ENCODE measurements at places on chromosomes 7 and 10.
A peak's percentile ranks its signal among the peaks of the same experiment; 100 is the strongest.

DNA sequence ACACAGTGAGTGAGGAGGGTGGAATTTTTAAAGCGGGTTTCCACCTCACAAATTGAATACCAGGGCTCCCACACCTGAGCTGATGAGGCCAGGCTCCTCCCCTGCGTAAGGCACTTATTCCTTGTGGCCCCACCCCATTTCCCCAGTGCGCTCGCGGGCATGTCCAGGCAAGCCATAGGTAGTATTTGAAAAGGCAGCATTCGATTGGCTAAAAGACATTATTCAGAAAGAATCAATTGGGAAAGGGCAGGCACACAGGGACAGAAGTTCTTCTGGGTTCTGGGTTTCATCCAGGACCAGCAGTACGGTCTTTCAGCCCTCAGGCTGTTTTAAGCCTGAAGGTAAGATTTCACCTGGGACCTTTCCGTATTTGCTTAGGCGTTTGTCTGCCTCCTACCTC, 222.3 kb downstream of the BBS9 start:
- peak; percentile 48 for DNase-seq

DNA sequence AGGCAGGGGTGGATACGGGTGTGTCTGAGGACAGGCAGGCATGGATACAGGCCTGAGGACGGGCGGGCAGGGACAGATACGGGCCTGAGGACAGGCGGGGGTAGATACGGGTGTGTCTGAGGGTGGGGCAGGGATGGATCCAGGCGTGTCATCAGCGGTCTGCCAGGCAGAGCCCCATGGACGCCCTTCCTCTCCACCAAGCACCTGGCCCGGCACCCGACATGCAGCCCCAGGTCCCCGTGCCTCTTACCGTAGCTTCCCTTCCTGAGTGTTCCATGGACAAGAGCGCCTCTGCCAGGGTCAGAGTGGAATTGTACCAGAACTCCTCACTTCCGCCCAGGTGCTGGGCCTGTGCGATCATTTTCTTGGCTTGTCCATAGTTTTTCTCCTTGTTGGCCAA, 74.6 kb upstream of the NKX6-2 start:
- peak; percentile 78 for DNase-seq

GRCh38 chr7:20021831-20022230, 195.4 kb downstream of the MACC1 start:
- no peak for DNase-seq

GRCh38 chr7:128387216-128388144, 22.3 kb downstream of the IMPDH1 start:
- DNase-seq = peak; percentile 98

- no peak for DNase-seq
These were observed 559.5 kb upstream of the C7orf33 start for GRCh38 chr7:148031019-148031418.

DNA sequence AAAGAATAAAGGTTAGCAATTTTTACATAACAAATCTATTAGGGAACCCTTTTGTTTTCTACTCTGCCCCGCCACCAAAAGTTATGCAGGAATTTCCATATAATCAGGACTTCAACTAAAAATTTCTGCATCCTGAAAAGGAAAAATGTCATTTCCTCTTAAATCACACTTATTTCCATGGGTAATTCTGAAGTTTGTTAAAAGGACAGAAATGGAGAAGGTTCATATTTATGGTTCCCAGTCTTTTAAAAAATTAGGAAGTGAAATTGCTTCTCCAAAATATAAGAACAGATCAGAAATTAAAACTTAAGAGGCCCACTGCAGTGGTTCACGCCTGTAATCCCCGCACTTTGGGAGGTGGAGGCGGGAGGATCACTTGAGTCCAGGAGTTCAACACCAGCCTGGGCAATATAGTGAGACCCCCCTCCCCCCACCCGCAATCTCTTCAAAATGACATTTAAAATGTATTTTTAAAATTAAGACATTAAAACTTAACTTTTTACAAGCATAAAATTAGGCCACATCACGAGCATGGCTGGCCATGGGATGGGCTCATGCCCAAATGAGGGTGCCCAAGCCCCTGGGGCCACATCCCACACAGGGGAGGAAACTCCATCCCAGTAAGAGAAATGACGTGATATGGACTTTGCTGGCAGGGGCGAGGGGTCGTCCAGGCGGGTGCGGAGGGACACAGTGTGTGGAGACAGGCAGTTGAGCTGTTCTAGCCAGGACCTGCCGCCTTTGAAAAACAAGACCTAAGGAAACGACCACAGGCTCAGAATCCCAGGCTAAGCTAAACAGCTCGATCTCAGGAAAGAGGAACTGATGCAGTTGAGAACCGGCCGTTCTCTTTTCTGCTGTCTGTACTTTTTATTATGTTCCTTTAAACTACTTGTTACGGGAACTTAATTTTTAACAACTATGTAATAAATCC, 51.3 kb upstream of the NFE2L3 start:
- no peak for DNase-seq

DNA sequence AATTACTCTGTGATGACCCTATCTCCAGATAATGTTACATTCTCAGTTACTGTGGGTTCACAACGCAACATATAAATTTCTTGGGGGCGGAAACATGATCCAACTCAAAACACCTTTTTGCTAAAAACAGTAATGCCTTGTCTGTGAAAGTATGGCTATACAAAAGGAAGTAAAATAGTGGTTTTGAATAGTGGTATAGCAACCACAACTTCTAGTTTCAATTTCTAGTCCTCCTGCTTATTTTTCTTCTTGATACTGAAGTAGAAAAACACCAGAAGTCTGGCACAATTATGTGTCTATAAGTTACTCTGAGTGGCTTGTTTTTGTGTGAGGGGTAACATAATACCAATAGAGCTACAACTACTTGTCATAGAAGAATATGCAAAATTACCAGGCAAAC, 21.5 kb upstream of the ZNF800 start:
- DNase-seq = no peak

DNA sequence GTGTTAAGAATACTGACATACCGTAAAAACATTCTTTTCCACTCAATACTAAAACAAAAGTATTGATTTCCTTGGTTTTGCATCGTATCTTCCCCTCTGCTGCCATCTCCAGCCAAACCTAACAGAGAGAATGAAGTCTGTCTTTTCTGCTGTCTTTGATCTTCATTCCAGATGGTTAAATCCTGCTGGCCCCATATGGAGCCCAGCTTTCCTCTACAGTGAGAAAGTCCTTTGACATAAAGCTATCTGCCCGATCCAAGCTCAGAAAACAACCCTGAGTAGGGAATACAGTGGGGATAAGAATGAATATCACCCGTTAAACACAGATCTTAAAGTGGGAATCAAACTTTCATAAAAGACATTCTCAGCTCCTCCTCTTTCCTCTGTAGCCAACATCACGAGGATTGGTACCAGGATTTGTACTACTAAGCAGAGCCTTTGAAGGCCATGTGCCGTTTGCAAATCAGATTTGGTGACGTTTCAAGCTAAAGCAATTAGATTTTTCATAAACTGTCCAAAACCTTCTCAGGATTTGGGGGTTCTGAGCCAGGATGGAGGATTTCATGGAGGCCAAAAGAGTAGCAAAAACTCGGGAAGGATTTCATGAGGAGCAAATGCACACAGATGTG, 30.8 kb upstream of the GPAM start:
- no peak for DNase-seq

- DNase-seq = no peak
These were observed 2.7 kb downstream of the PUS7 start for GRCh38 chr7:105519353-105519752.

DNA sequence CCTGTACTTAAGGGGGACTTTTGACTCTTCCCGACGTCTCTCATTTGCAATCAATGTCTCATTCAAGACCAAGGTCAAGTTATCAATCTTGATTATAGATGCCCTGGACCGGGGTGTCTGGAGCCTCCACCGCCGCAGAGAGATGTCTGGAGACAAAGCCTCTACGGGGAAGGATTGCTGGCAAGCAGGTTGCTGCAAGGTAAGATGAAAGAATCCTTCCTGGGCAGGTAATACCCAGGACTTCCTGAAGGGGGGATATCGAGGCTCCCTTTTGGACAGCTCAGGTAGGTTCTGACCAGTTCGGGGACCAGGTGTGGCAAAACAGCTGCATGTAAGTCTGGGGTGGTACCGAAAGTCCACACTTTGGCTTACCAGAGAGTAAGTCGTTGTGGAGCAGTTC, 12.5 kb upstream of the CUX1 start:
- DNase-seq = peak; percentile 78

GRCh38 chr10:69445041-69445440, 6.2 kb upstream of the TSPAN15 start:
- DNase-seq = no peak

DNA sequence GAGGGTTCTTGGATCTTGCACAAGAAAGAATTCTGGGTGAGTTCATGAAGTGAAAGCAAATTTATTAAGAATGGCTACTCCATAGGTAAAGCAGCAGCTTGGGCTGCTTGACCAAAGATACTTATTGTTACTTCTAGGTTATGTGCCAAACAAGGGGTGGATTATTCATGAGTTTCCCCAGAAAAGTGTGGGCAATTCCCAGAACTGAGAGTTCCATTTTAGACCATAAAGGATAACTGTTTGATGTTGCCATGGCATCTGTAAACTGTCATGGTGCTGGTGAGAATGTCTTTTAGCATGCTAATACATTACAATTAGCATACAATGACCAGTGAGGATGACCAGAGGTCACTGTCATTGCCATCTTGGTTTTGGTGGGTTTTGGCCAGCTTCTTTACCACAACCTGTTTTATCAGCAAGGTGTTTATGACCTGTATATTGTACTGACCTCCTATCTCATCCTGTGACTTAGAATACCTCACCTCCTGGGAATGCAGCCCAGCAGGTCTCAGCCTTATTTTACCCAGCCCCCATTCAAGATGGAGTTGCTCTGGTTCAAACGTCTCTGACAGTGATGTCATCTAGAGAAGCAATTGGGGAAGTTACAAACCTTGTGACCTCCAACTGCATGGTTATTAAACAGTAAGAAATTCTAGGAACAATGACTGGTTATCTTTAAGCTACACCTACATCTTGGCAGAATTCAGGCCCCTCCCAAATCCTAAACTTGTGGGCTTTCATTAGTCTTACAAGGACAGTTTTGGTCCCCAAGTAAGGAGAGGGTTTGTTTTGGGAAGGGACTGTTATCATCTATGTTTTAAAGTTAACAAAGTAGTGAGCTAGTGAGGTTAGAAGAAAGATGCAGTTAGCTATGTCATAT, 48.0 kb upstream of the INHBA start:
- DNase-seq = no peak

GRCh38 chr7:122468945-122469344, 164.4 kb upstream of the FEZF1 start:
- DNase-seq = peak; percentile 1

DNA sequence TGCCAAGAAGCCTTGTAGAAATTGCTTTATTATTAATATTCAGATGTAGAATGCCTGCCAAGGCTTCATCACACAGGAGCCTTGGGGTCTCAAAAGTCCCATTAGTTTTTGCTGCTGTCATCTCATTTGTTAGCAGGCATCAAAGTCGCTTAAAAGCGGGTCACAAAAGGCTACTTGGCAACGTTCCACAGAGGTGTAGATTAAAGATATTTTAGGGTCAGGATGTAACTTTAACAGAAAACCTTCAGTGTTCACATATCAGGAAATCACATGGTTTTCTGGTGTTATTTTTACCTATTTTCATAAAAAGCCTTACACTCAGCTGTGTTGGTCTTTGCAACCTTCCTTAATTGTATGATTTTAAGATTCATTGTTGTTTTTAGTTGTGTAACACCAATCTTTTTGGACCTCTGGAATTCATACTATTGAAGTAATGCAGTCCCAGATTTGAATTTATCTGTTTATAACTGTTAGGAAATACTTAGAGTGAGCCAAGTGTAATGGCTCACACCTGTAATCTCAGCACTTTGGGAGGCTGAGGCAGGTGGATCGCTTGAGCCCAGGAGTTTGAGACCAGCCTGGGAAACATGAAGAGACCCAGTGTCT, 65.3 kb downstream of the TET1 start:
- no peak for DNase-seq

DNA sequence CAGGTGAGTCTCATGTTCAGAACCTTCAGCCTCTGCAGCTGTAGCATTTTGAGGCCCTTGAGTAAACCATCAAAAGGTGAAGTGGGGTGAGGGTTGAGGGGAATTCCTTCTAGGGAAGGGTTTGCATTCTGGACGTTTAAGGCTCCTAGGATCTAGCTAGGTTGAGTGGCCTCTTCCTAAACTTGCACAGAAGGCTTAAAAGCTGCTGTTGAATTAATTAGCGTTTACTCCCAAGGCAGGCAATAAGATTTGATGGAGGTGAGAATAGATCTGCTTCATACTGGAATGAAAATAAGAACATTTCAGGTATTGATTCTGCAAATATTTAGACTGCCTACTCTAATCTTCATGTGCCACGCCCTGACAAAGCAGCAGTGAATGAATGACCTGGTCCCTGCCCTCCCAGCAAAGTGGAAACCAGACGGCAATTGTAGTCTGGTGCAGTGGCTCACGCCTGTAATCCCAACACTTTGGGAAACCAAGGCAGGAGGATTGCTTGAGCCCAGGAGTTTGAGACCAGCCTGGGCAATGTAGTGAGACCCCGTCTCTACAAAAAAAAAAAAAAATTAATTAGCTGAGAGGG, 11.4 kb upstream of the KPNA7 start:
- DNase-seq = no peak

GRCh38 chr10:5041471-5042023, 37.9 kb upstream of the AKR1C2 start:
- no peak for DNase-seq

GRCh38 chr7:101857358-101857811, 40.0 kb downstream of the CUX1 start:
- no peak for DNase-seq

- no peak for DNase-seq
These were observed 356.7 kb downstream of the HPSE2 start for GRCh38 chr10:98878921-98879320.

- DNase-seq = no peak
These were observed 173.8 kb downstream of the DIP2C start for GRCh38 chr10:515674-516073.

- DNase-seq = no peak
These were observed 262.4 kb downstream of the COBL start for GRCh38 chr7:51054231-51054630.

- DNase-seq = no peak
These were observed 299.4 kb downstream of the PTEN start for GRCh38 chr10:88162852-88163251.

DNA sequence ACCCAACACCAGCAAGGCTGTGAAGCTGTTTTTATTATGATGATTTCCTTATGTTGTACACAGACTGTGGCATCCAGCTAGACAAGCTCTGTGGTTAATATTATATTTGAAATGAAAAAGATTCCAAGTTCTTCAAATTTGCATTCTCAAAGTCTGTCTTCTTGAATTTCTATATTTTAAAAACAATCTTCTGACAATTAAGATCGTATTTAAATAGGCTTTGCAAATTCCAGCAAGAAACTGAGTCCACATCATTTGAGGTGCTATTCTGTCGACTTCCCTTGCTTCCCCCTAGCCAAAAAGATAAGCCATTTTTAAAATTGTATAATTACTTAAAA, 73.1 kb upstream of the TOMM7 start:
- no peak for DNase-seq
